H1 (cell line): ENCODE measurements at places on chromosomes 16 and 17. TPM values are rescaled to one million over a fixed set of nuclear protein-coding genes. Genes with fewer than 3 reads are reported as not detected.

Gene PRSS36
- 1.3 TPM in 2 replicates for total RNA-seq

Gene SEPTIN12
- not detected in 2 replicates for total RNA-seq

GRCh38 chr16:68162413-68162812 lies 73.5 kb downstream of the ESRP2 start:
- no peak for DNase-seq

DNA sequence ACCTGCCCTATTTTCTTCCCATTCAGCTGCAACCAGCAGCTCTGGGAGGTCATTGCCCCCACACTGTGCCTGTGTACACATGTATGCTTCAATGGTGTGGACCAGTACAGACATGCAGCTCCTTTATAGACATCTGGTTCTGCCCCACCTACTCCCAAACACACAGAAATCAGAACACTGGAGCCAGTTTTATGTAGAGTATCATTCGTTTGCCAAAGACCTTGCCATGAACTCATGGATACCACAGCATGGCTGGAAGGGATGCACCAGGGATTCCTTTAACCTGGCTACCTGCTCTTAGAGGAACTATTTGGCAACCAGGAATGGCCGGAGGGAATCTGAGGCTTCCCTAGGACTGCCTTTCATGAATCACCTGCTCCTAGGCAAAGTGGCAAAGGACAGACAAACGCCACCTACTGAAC lies 60.4 kb downstream of the ZFHX3 start:
- no peak for DNase-seq

- no peak for DNase-seq
Observed at GRCh38 chr17:16934133-16934795, 37.7 kb downstream of the TNFRSF13B start.

DNA sequence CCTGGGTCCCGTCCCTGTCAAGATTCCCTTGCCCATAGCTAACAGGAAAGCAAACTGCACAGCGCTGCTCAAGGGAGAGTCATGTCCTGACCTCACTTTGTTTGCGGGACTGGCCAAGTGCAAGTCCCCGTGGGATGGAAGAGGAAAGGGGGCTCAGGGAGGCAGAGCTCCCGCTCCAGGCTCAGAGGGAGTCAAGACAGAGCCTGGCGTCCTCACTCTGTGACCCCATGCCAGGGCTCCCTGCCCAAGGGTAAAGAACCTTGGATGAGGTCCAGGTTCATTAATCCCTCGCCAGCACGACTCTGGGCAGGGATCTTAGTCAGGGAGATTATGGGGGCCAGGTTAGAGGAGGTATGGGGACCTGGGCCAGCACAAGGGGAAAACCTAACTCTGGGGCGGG lies 51.5 kb upstream of the CBX4 start:
- no peak for DNase-seq

GRCh38 chr17:17628388-17629008 lies 37.0 kb upstream of the PEMT start:
- DNase-seq, result no peak

GRCh38 chr17:35793257-35793656 lies 2.2 kb downstream of the MMP28 start:
- no peak for DNase-seq

DNA sequence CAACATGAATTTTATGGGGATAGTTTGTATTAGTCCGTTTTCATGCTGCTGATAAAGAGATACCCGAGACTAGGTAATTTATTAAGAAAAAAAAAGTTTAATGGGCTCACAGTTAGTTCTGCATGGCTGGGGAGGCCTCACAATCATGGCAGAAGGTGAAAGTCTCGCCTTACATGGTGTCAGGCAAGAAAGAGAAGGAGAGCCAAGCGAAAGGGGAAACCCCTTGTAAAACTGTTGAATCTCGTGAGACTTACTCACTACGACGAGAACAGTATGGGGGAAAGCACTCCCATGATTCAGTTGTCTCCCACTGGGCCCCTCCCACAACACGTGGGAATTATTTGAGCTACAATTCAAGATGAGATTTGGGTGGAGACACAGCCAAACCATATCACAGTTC lies 181.5 kb downstream of the PRKCA start:
- no peak for DNase-seq
